KBM-7 (cell line): ENCODE measurements at places on chromosomes 13 and 19.

GRCh38 chr13:51058461-51059167 is 52.5 kb downstream of the C13orf42 start:
- DNase-seq, result no peak

- DNase-seq, result no peak
Measured at GRCh38 chr19:41395355-41395754, 1.8 kb downstream of the EXOSC5 start.

GRCh38 chr19:4115818-4116385 is 8.0 kb downstream of the MAP2K2 start:
- DNase-seq, result no peak

- no peak for DNase-seq
Measured at GRCh38 chr13:114151565-114152284, 19.3 kb upstream of the RASA3 start.

DNA sequence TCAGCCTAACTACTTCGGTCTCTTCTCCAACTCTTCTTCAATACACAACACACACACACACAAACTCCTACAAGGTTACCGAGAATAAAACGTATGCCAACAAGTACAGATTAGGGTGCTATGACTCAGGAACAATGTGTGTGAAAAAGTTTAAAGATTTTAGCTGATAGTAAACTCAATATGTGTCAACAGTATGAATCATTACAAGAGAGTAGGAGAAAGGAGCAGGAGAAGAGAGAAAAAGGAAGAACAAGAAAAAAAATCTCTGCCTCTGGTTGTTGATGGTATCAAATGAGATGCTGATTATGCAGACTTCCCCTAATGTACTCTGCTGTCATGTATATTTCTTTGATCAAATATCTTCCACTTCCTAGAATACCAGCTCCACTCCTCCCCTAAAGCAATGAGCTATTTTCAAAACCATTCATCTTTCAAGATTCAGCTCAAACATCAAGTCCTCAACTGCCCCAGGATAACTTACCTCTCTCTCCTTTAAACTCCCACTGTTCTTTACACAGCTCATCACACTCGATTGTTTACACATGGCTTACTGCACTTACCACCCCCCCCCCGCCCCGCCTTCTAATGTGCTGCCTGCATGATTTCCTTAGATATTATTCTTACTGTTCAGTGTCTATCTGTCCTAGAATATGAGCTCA is 95.6 kb downstream of the FAM216B start:
- no peak for DNase-seq

DNA sequence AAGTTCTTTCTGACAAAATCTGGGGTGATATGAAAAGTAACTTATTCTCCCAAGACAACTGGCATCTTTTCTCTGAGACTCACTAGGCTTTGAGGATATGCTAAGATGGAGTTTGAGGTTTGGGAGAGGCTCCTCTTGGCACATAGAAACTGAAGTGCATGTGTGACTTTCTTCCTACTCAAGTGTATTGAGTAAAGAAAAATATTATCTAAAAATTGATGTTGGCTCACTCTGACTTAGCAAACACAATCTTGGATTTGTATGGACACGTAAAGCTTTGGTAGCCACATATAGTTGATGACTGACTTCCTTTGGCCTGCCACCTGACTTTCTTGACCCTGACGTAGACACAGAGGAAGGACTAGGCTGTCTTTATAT is 71.1 kb upstream of the KLF12 start:
- no peak for DNase-seq

DNA sequence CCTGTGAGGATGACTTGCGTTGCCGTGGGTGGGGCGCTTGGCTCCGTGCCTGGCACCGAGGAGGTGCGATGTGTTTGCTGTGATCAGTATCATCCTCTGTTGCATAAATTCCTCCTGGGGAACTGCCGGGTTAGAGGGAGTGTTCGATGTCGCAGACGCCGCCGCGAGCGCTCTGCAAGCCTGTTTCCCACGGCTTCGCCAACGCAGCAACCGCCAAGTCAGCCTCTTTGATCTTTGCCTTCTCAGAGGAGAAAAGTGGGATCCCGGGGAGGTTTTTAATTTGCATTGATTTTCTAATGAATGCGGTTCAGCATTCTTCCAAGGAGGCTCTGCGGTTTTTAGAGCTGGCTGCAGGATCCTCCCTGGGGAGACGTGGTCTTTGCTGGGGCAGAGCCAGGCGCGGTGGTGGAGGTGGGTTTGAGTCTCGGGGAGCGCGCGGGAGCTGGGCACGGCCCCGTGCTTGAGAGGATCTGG is 7.6 kb downstream of the GPR32 start:
- no peak for DNase-seq

DNA sequence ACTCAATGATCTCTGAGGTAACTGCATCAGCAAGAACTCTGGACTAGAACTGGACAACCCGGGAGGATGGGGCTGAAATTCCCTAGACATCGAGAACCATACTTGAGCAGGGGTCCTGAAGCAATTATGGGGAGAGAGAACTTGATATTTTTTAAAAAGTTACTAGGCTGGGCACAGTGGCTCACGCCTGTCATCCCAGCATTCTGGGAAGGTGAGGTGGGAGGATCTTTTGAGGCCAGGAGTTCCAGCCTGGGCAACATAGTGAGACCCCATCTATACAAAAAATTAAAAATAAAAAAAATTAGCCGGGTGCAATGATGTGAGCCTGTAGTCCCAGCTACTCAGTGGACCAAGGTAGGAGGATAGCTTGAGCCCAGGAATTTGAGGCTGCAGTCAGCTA is 2.3 kb upstream of the DNAJB1 start:
- DNase-seq, result no peak

DNA sequence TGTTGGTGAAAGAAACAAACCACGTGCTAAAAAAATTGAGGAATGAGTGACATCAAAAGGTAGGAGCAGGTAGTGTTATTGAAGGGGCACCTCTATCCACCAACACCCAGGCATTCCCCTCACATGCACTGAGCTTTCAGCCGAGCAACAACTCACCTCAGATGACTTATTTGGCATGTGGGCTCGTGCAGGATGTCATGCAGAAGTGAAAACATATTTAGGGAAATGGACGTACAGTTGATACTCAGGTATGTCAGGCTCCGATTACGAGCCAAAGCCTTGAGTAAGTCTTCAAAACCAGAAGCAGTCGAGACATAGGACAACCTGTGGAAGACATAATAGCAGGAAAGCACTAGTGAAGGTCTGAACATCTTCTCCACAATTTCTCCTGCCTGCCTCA is 30.4 kb downstream of the NLRP11 start:
- no peak for DNase-seq

GRCh38 chr19:52453324-52454094 is at the start of gene ZNF578:
TSS of gene ZNF578 (plus strand) at chr19:52453553. CDS start at chr19:52501846, 48,293 bp downstream.
- no peak for DNase-seq

- peak; percentile 67 for DNase-seq
Measured at GRCh38 chr19:3034656-3035541, 5.8 kb upstream of the TLE2 start.

- no peak for DNase-seq
Measured at GRCh38 chr13:108926862-108927261, 297.5 kb downstream of the MYO16 start.

DNA sequence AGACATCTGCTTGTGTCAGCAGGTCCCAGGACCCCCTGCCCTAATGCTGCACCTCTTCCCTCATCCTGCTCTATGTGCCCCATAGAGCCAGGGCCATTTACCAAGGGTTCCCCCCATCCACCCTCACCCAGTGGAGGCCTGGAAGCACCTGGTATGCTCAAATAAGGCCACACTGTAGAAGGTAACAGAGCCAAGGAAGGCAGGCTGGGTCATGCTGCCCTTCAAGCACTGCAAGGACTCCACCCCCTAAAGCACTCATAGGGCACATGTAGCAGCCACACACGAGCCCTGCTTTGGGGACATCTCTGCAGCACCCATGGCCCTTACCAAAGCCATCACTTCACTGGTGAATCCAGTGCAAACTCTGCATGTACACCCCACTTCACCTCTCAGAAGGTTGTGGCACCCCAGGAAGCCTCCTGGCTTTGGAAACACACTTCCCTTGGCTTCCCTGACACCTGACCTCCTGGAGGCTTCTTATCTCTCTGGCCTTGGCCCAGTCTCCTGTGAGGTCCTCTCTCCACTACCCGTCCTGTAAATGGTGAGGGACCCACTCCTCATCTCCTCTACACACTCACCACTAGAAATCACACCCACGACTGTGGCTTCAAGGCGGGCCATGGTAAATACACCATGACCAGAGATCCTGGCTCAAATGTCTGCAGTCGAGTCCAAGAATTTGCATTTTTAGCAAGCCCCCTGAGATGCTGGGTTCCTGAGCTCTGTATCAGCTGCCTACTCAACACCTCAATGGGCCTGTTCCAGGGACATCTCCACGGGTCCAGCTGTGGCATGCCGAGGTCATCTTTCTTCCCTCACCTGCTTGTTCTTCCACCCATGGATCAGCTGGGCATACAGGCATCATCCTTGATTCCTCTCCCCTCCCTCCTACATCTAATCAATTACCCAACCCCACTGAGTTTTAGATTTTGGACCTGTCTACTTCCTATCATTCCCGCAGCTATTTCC is 80.9 kb upstream of the DOCK9 start:
- no peak for DNase-seq

- DNase-seq, result no peak
Measured at GRCh38 chr19:46975925-46976782, 43.5 kb upstream of the NPAS1 start.

DNA sequence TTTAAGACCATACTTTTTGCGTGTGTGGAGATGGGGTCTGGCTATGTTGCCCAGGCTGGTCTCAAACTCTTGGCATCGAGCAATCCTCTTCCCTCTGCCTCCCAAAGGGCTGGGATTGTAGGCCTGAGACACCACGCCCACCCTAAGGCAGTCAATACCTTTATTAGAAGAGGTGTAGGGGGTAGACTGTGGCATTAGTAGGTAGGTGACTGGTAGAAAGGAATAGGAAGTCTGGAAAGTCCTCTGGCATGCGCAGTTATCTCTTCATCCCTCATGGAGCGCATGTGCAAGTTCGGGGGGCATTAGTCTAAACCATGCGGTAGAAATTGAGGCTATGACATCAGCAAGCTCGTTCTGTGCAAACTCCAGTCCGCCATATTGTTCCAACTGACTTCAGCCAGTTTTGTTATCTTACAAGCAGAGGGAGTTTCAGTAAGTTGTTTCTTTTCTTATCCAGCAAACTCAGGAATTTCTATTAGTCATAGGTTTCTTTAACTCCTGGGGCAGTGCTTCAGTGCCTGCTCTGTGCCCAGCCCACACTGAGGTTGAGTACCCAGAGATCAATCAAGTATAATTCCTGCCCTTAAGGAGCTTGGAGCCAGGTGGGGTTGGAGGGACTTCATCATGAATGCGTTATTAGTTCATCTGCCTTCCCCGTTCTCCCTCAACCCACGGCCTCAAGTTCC is 7.3 kb upstream of the RANBP3 start:
- no peak for DNase-seq

DNA sequence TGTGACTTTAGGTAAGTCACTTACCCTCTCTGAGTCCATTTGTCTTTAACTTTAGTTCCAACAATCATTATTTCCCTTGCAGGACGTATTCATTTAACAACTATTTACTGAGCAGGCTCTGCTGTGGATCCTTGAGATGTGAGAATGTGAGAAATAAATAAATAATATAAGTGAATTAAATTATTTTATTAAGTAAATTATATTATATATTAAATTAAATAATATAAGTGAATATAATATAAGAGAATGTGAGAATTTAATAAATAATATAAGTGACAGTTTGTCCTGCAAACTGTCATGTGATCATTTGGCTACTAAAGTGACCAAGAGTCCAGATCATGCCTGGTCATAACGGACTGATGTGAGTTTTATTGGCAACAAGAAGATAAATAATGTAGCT is 598 bp downstream of the OR2Z1 start:
- DNase-seq, result no peak

GRCh38 chr13:52925251-52925650 is 76.8 kb upstream of the PCDH8 start:
- DNase-seq, result no peak

GRCh38 chr19:6010107-6010506 is 32.2 kb upstream of the RANBP3 start:
- DNase-seq, result no peak

DNA sequence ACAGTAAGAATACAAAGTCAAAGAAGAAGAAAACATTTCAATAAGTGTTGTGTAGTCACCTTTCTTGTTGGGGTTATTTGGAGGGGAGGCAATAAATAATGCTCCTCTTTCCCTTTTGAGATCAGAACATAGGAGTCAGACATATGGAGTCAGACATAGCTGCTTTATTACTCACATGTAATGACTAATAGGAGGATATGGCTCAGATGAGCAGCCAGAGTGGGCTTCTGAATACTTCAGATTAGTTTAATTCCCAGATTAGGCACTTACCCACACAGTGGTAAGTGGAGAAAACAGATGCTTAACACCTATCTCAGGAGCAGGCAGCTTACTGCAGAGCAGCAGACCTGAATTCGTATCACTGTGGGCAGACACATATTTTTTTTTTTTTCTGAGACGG is 31.7 kb upstream of the C1QTNF9B start:
- DNase-seq, result no peak

DNA sequence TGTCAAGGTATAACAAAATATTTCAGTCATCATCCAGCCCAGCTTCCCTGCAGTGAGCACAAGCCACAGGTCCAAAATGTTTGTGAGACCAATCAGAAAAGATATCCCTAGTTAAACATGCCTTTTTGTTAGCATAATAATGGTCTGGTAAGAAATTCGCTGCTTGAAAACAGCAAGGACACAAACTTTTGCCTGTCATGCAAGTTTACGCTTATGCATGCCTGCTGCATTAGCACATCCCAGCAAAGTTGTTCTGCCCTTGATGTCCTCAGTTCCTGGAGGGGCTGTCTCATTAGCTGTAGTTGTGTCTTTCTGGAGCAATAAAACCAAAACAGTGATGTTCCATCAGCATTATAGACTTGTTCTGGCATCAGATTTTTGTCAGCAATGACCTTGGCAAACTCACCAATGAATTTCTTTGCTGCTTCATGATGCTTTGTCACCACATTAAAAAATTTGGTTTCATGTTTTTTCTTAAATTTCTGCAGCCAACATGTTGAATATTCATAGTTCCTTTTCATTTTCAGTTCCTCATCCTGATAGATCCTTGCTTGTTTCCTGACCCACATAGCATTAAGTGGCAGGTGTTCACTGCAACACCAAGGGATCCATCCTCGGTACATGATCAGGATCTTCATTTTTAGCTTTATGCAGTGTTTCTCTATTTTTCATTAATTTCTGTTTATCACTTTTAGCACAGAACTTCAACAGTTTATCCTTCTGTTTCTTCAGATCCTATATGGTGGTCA is 72.0 kb upstream of the GPR183 start:
- no peak for DNase-seq

- DNase-seq, result peak; percentile 28
Measured at GRCh38 chr13:75514080-75514995, 23.3 kb downstream of the COMMD6 start.

GRCh38 chr19:46955813-46956371 is 63.7 kb upstream of the NPAS1 start:
- no peak for DNase-seq

GRCh38 chr19:11560404-11561051 is 1.5 kb upstream of the ELOF1 start:
- peak; percentile 77 for DNase-seq

GRCh38 chr13:32229443-32229842 is 85.7 kb downstream of the ZAR1L start:
- DNase-seq, result no peak

- no peak for DNase-seq
Measured at GRCh38 chr13:91533354-91533753, 134.9 kb downstream of the GPC5 start.

GRCh38 chr13:101989798-101990350 is 412.0 kb downstream of the FGF14 start:
- no peak for DNase-seq

GRCh38 chr19:14536926-14537692 is 7.7 kb downstream of the TECR start:
- peak; percentile 71 for DNase-seq

- no peak for DNase-seq
Measured at GRCh38 chr13:26679411-26680122, 81.0 kb downstream of the GPR12 start.
